ENCODE measurements at places on chromosomes 2 and 18.

GRCh38 chr2:181224866-181225265, 232.3 kb upstream of the ITGA4 start:
- DNase-seq, result no peak

- DNase-seq, result no peak
These were observed 202.5 kb upstream of the RBMS1 start for GRCh38 chr2:160696087-160696452.

DNA sequence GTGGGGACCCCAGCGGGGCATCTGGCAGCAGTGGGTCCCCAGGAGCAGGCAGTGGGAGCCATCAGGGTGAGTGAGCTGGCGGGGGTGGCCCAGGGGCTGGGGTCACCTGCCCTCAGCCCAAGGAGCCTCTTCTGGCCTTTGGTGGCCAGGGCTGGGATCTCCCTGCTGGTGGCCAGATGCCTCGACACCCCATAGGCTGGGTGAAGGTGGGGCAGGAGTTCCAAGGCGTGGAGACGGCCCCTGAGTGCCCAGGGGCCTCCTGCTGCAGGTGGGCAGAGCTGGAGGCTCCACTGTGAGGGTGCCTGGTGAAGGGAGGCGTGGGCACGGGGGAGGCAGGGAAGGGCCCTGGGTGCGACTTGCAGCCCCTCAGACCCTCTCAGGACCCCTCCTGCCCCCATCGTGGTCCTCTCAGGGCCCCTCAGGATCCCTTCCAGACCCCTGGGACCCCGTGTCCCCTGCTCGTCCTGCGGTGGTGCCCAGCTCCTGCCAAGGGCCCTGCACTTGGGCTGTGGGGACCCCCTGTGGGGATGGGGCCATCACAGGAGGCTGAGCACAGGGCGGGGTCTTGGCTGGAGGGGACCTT, 5.0 kb upstream of the GPR35 start:
- no peak for DNase-seq

DNA sequence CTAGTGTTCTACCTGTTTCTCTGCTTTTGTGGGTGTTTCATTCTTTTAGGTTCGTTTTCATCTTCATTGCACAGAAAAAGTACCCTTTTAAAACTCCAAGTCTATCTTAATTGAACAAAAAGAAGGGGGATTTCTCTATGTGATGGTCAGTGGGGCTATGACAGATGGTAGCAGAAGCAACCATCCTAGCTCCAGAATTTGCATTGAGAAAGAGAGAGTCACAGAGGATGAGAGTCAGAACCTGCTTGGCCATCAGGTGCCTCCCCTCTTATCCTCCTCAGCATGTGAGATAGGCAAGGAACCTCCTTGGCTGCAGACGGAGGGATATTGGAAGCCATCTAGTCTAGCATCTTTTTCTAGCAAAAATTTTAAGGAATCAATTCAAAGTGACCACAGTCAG, 398.0 kb upstream of the DCC start:
- DNase-seq, result no peak

GRCh38 chr2:28461056-28461455, 34.8 kb upstream of the PLB1 start:
- no peak for DNase-seq

DNA sequence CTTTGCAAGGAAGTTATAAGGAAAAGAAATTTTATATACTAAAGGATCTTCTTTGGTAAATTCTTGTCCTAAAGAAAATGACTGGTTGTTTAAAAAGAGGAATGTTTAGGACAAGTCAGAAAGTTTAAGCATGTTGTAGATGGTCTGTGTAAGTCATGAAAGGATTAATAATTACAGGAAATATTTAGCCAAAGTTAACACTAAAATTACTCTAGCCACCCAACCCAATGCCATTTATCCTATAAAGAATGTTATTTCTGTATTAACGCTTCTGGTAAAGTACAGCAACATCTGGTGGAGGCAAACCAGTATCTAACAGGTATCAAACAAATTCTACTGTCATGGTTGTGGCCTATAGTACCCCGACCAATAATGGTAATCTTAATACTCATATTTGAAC, 546.9 kb upstream of the PKDCC start:
- no peak for DNase-seq

- no peak for DNase-seq
These were observed 19.7 kb downstream of the STARD7 start for GRCh38 chr2:96188821-96189526.

DNA sequence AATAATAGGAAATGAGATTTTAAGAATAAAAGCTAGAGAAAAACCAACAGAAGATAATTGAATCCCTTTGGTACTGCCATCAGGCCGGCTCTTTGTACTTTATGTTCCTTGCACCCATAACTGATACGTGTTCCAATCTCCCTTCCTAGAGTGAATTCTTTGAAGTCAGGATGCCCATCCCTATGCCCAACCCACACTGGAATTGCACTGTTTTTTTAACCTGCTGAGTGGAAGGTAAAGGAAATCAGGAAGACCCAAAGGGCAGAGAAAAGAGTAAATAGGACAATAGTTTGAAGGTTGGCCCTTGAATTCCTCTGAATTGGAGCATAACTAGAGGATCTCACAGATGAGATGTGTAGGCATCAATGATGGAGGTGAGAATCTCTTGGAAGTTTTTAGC, 4.4 kb upstream of the ATG16L1 start:
- no peak for DNase-seq

- no peak for DNase-seq
These were observed 69.6 kb upstream of the SCN1A start for GRCh38 chr2:166197446-166197845.

DNA sequence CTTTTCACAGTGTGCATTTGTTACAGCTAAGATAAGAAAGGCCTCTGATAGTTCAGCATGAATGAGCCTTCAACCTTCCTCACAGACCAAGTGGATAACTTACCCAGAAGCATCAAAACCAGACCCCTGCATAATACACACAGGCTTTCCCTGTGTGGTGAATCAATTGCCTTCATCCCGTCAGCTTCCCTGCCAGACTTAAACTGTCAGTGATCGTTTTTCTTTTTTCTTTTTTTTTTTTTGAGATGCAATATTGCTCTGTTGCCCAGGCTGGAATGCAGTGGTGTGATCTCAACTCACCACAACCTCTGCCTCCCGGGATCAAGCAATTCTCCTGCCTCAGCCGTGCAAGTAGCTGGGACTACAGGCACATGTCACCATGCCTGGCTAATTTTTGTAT, 20.5 kb upstream of the SLC35F5 start:
- no peak for DNase-seq

DNA sequence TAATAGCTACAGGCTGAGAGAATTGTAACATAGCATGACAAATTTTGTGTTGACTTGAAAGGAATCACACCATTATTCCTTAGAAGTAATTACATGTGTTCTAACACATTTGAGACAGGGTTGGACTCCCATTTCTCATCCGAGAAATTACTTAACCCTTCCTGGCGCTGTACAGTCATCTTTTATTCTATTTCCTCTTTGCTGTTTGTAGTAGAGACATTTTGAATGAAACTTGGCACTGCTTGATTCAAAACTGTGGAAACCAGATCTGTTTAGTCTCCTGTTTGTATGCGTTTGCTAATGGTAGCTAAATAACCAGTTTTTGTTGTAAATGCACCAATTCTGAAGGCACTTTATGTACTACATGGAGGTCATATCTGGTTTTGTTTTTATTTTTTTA, 231.9 kb downstream of the ALPK2 start:
- no peak for DNase-seq

- no peak for DNase-seq
These were observed 6.6 kb downstream of the RIT2 start for GRCh38 chr18:43108882-43109281.

- peak; percentile 16 for DNase-seq
These were observed 857 bp upstream of the INHBB start for GRCh38 chr2:120344976-120345581.

DNA sequence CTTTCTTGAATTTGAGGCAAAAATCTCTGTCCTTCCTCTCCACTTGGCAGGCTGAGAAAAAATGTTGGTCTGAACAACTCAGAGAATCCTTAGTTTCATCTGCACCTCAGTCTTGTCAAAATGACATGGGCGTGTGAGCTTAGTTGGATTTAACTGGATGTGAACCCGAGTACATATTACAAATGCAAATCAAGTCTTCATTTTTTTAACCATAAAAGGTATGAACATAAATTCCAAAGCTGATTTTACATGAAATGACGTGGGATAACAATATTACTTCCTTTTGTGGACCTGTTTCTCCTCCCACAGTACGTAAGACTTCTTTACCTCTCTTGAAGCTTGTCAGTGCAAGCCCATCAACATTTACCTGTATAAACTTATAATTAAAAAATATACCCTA, 32.6 kb upstream of the RND3 start:
- DNase-seq, result no peak

GRCh38 chr2:117199511-117199910, 615.0 kb upstream of the DDX18 start:
- no peak for DNase-seq

DNA sequence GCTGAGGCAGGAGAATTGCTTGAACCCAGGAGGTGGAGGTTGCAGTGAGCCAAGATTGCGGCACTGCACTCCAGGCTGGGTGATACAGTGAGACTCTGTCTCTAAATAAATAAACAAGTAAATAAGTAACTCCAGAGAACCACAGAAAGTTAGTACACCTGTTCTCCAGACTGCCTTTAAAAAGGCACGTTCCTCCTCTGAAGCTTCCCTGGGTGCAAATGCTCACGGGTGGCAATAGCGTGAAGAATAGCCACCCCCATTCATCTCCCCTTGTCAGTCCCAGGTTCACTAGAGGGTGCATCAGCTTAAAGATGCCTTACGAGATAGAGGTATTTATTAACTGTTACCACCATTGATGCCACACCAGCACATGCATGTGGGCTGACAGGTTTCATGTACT, 64.3 kb upstream of the RTN4 start:
- no peak for DNase-seq

- no peak for DNase-seq
These were observed 12.1 kb downstream of the ACOXL start for GRCh38 chr2:110744429-110744828.

- no peak for DNase-seq
These were observed 1.5 kb downstream of the ASNSD1 start for GRCh38 chr2:189662669-189663226.

GRCh38 chr2:130370490-130370889, 14.6 kb downstream of the PTPN18 start:
- no peak for DNase-seq

- no peak for DNase-seq
These were observed 1.5 kb upstream of the DLX1 start for GRCh38 chr2:172083628-172084394.

DNA sequence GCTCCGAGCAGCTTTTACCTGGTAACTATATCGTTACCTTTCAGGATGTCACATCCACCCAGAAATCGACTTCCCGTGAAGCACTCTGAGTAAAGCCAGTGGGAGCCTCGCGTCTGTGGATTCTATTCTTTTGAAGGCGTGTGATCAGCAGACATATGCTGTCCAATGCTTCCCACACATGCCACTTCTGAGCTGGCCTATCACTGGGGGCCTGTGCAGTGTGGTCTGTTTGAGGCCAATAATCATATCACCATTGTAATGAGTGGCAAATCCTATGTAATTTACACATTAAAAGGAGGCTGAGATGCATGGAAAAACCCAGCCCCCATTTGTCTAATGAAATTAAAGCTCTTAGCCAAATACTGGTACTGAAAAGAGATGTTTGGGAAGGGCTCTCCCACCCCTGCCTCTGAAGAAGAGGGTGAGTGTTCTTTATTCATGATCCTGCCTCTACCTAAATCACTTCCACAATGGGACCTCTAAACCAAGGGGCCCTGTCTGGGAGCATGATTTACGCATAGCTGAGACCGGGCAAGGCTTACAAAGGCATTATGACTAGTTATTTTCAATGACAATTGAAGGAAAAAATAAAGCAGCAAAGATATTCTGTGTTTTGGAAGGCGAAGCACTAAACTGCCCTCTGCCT, 686.8 kb downstream of the ZEB2 start:
- no peak for DNase-seq

DNA sequence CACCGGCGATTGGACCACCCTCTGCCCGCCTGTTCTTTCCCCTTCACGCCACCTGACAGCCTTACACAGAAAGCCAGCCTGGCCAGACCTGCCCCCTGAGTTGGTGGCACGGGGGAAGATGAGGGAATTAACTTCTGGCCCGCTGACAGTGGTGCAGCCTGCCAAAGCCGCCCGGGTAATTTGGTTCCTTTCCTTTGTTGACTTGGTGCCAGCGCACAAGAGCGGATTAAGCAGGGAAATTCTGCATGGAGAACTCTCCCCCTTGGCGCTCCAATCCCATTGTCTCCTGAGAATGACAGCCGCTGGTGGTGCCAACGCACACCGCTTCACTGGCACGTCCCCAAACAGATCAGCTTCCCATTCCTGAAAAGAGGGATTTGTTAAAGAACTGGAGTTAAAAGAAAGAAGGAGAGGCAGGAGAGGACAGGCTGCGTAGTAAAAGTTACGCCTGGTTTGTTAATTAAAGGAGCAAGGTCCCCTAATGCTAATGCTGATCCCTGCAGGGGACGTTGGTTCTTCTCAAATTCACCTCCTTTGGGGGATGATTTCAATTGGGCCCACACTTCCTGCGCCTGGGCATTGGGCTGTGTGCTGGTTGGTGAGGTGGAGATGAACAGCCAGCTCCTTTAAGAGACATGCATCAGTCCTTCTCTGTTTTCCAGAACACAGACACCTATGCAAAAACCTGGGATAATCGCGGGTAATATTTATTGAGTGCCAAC, 286.8 kb downstream of the MYCN start:
- DNase-seq, result no peak

- DNase-seq, result no peak
These were observed 146.3 kb upstream of the RIOK3 start for GRCh38 chr18:23306822-23307221.

DNA sequence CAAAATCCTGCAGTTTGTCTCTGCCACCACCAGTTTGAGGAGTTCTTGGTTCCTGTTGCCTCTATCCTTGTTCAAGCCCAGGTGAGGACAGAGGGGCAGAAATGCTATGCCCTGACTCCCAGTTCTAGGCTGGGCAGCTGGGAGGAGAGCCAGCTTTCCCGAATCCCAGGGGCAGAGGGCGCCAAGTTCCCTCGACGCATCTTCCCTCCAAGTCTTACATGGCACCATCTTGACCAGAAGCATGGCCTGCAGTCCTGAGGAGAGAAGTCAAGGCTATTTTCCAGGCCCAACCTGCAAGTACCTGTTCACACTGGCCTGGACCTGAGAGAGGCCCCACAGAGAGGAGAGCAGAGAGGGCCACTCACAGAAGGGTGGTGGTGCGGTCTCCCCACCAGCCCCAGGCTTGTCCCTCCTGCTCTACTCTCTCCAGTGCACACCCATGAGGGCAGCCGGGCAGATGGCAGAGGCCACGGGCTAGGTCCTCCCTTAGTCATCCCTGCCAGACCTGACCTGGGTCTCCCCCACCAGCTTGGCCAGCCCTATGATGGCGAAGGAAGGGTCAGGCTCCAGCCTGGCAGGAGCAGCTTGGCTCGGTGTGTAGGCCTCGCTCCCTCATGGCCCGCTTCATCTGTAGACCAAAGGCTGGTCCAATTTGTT, 115.7 kb upstream of the MSTN start:
- DNase-seq, result no peak

All from stimulated activated CD8-positive, alpha-beta memory T cell treated with anti-CD3 and anti-CD28 coated beads, Interleukin-15, amount 100 ng/mL, for 48 hours (primary cell).